ENCODE measurements at places on chromosomes 4 and X.
A peak's percentile ranks its signal among the peaks of the same experiment; 100 is the strongest.

DNA sequence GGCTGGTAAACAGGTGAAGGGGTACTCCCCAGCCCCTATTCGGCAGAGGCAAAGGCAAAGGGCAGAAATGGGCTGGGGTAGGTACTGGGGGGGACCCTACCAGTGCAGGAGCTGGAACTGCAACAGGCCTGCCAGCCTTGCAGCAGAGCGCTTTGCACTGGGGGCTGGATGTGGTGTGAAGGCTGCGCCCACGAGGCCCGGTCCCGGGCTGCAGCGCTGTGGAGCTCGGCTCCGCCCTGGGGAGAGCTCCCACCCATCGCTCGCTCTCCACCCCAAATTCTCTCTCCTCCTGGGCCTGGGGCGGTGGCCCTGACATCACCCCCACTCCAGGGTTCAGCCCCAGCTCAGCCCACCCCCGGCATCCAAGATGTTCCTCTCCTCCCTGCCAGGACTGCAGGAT lies 24.2 kb downstream of the IQSEC2 start:
- no peak for DNase-seq

DNA sequence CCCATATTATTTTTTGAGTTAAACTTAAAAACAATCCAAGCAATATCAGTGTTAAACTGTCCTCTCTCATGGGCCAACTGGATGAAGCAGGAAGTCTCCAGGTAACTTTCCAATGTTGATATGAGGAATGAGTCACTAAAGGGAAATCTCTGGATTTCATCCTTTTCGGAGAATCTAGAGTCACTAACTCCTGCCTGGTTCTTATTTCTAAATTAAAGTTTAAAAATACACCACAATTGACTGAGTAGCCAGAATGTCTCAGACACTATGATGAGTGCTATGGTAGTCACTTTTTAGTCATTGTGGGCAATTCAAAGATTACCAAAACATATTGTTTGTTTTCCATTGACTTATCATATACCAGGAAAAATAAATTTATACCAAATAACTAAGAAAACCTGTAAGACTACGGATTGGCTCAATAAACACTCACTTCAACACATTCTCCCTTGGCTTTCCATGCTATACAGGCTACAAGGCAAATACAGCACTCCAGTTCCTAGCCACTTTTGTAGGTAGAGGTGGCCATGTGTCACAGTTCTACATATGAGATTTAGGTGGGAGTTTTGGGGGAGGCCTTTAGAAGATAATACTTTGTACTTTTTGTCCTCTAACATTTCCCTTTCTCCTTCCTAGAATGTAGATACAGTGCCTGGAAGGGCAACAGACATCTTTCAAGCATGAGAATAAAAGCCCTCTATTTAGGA lies 8.6 kb downstream of the SLC9B2 start:
- no peak for DNase-seq

DNA sequence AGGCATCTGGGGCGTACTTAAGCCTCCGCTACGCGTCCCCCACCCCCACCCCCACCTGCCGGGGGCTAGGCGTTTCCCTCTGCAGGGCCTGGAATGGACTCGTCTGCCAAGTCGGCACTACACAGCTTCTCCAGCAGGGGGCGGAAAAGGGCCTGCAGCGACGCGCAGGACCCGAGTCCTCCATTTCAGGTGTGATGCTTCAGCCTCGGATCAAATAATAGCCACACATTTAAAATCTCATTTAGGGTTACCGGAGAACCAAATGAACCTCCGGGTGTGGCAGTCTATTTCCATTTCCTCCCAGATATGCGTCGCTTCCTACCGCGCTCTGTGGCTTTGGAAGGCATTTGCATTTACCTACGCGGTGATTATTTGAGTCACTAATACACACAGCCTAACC lies 2.9 kb downstream of the PAK3 start:
- no peak for DNase-seq

GRCh38 chr4:70902577-70903290 lies 565 bp downstream of the MOB1B start:
- DNase-seq: peak; percentile 34

- DNase-seq: no peak
Observed at GRCh38 chrX:11478911-11479310, 185.7 kb downstream of the AMELX start.

- no peak for DNase-seq
Observed at GRCh38 chrX:56554870-56555269, 8.6 kb upstream of the UBQLN2 start.

GRCh38 chrX:13778916-13779315 lies 38.0 kb downstream of the GPM6B start:
- no peak for DNase-seq

GRCh38 chr4:1002131-1002630 lies 9.0 kb upstream of the SLC26A1 start:
- DNase-seq: no peak

DNA sequence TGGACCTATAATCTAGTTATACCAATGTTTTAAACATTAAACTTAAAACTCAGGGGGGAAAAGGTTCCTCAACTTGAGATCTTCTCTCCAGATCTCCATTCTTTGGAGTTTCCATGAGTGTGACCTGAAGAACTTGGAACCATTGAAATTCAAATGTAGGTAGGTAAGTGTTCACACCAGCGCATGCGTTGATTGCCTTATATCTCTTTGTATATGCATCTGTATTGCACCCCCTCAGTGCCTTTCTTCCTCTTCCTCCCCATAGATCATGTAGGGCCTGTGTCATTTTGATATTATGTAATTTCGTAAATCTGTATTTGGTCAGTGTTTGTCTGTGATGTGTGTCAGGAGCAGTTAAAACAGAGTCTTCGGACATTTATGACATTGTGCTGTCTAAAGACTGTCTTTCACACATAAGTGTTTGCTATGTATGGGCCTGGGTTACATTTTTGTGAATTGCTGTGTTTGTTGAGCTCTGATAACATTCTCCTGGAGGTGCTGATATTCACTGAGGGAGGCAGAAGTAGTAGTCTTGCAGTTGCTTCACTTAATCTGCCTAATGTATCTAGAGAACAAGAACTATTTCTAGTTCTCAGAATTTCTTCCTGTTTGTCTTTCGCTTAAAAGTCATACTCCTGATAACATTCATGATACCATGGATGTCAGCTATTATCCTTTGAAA lies 126.3 kb downstream of the RAP1GDS1 start:
- DNase-seq: no peak

- DNase-seq: no peak
Observed at GRCh38 chr4:69649629-69650028, 3.4 kb downstream of the UGT2A1 start.

DNA sequence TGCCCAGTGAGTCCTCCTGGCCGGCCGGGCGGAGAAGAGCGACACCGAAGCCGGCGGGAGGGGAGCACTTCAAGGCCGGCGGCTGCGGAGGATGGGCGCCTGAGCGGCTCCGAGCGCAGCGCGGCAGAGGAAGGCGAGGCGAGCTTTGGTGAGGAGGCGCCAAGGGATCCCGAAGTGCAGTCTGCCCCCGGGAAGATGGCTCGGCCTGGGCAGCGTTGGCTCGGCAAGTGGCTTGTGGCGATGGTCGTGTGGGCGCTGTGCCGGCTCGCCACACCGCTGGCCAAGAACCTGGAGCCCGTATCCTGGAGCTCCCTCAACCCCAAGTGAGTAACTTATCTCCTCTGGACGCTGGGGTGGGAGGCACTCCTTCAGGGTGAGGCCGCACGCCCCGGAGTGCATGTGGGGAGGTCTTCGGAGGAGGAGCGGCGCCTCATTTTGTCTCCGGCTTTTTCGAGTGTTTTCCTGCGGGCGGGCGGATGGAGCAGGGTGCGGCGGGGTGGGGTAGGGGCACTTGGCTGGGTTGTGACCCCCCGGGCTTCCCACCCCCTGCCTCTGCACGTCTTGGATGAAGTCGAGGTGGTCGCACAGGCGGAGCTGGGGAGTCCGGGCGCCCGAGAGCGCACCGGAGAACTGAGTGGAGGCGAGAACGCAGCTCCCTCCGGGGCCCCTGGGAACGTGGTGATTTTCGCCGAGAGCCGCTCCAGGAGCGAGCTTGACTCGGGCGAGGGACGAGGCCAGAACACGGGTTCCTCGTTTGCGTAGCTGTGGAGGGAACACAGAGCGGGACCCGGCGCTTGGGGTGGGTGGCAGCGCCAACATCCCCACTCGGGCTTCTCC lies 979 bp downstream of the EFNB1 start:
- DNase-seq: no peak

- no peak for DNase-seq
Observed at GRCh38 chr4:82893942-82894341, 3.0 kb upstream of the SEC31A start.

DNA sequence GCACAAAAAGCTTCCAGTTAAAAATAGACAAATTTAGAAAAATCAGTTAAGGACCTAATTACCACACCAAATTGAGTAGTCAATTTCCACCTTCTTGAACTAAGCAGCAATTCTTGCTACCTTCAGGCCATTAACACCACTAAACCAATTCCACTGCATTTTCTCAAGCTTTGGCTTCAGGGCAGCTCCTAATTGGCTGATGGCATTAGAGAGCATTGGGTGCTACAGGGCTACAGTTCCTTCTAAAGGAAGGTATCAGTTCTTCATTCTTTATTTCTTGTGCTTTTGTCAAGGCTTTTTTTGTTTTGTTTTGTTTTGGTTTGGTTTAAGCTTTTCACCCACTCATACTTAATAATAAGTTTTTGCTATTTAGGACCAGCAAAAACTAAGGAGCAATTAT lies 90.2 kb upstream of the FAM241A start:
- DNase-seq: no peak
